ENCODE measurements at places on chromosomes 5 and 9.

- DNase-seq: peak; percentile 62
Measured at GRCh38 chr5:114055318-114056184, 306.3 kb upstream of the KCNN2 start.

DNA sequence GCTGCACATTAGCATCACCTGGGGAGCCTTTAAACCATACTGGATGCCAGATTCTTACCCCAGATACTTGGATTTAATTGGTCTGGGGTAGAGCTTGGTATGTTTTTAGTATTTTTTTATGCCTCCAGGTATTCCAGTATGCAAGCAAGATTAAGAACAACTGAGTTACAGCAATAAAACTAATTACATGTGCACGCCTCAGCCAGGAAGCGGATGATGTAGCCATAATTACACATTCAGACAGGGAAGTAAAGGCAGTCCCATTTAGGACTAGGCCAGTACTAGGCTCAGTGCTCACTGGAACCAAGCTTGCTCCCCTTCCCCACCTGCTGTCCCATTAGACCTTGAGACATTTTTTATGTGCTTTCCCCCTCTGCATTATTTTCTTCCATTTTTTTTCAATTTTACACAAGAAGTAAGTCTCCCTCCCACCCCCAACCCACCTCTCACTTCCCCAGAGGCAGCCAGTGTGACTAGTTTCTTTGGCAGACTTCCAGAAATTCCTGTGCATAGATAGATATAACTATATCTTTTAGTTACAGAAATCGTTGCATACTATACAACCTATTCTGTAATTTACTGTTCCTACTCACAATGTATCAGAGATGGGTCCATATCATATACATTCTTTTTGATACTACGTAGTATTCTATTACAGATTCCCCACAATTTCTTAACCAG, 7.1 kb upstream of the GNAQ start:
- peak; percentile 58 for DNase-seq

DNA sequence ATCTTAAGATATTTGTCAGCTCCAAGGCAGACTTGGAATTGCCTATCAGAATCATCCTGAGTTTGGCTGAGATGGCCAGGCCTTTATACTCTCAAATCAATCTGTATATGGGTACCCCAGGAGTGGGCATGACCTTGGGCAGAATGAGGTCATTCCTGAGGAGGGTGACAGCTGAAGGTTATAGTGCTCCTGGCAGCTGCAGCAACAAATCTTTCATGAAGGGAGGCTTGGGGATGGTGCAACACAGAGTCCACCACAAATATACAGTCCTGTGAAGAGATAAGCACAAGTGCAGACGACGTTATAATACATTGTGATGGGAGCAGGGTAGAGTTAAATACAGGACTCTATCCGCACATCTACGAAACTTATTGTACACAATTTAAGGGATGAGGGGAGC, 21.1 kb upstream of the TRIO start:
- no peak for DNase-seq

DNA sequence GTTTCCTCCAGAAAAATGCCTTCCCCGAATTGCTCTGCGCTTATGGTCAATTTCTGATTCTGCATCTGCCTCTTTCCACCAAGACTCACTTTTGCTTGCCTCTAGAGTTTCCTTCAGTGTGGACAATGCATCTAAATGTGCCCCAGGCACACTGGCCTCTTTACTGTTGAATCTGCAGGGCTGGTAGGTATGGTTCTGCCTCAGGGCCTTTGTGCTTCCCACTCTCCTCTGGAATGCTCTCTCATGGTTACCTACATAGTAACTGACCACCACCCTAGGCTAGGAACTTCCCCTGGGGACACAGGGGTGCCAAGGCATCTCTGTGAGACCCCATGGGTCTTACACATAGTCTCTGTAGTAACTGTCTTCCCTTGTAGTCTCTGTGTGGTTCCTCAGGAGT, 1258.6 kb downstream of the CDH12 start:
- no peak for DNase-seq

DNA sequence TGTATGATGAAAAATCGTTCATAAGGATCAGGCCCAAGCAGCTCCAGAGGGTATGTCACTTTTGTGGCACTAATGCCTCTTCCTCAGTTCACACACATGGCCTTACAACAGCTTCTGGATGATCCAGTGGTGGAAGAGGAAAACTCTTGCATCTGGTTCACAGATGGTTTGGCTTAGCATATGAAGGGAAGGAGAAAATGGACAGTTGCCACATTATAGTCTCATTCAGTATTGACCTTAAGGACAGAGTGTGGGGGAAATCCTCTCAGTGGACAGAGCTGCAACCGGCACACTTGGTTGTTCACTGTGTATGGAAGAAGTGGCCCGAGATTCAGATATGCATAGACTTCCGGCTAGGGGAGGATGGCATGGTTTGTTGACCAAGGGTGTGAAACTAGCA, 22.8 kb downstream of the C9orf57 start:
- DNase-seq: no peak

- peak; percentile 90 for DNase-seq
Measured at GRCh38 chr5:26942481-26942880, 95.9 kb downstream of the CDH9 start.

- DNase-seq: no peak
Measured at GRCh38 chr9:70566066-70566465, 151.6 kb upstream of the KLF9 start.

- DNase-seq: no peak
Measured at GRCh38 chr9:87840134-87840533, 42.5 kb upstream of the SPATA31E1 start.

- peak; percentile 82 for DNase-seq
Measured at GRCh38 chr5:157431544-157432200, 28.3 kb upstream of the NIPAL4 start.

GRCh38 chr5:103744159-103744558, 181.6 kb upstream of the NUDT12 start:
- DNase-seq: peak; percentile 81

- DNase-seq: no peak
Measured at GRCh38 chr5:123358751-123359150, 64.5 kb downstream of the CEP120 start.

- no peak for DNase-seq
Measured at GRCh38 chr9:109456811-109457210, 41.3 kb downstream of the PTPN3 start.

- DNase-seq: no peak
Measured at GRCh38 chr5:101717721-101718120, 578.4 kb downstream of the SLCO4C1 start.

DNA sequence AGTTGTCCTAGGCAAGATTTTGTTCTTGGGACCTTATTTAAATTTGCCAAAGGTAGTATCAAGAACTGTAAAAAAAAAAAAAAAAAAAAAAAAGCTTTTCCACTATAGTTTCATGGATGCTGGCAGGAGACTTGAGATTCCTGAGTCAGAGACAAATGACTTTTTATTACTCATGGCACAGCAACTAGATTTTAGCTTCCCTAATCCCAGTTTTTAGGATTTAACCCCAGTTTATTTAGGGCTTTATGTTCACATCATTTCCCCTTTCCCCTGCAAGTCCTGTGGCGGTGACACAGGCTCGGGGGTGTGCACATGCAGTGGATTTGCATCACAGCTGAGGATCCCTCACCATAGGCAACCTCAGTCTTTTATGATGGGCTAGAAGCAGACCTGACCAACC, 144.9 kb downstream of the GOLPH3 start:
- DNase-seq: no peak

DNA sequence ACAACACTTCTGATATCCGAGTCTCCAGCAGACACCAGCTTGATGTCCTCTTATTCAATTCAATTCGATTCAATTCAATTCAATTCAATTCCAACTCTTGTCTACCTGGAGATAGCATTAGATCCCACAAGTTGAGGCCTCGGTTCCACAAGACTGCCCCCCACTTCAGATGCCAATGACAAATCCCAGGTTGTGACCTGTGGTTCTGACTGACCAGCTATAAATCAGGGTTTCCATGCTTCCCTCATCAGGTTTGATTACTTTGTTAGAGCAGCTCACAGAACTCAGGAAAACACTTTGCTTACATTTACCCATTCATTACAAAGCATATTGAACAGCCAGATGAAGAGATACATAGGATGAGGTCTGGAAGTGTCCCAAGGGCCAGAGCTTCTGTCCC, 82.6 kb downstream of the ALDH7A1 start:
- DNase-seq: no peak

DNA sequence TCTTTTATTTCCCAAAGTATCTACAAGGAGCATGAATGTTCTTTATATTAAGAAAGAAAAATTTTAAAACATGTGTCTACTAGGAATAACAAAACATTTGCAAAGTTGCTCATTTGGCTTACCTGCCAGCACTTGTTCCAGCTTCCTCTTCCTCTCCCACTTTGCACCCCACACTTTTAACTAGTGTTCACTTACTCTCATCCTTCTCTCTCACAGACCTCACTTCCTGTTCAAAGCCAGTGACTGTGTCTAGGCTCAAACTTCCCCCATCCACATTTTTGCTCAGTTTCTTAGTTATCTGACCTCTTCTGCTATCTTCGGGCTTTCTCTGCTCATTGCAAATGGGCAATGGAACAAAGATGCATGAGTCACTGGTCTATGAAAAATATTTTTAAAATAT, 512.2 kb upstream of the ZNF462 start:
- no peak for DNase-seq

GRCh38 chr9:89884356-89885083, 279.7 kb downstream of the GADD45G start:
- DNase-seq: no peak

DNA sequence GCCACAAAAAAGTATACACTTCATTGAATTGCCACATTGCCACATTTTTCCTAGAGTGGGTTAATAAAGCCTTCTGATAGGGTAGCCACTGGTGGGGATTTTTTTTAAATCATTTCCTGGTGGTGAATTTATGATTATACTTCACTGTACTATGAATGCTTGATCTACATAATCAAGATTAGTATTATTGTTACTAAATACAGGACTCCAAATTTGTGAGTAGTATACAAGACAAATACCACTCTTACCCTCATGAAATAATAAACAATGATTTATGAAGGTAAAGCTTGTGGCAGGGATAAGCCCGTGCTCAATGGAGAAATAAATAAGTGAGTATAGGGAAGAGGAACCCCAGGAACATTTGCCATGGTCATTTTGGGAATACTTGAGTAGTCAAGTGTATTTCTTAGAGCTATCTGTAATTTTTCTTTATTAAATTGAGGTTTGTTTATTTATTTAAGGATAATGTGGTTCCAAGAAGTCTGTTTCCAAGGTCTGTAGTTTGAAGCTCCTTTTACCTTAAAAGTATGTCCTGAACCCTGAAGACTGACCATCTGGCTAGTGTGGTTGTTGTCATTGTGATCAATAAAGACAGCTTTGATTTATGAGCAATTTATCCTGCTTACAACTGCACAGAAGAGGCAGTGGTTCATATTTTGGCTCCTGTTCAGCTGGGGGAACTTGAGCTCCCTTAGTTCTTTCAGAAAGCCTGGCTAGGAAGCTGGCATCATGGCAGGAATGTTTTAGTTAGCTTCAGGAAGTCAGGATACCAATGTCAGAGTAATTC, 118.6 kb downstream of the ZSWIM6 start:
- DNase-seq: peak; percentile 54

DNA sequence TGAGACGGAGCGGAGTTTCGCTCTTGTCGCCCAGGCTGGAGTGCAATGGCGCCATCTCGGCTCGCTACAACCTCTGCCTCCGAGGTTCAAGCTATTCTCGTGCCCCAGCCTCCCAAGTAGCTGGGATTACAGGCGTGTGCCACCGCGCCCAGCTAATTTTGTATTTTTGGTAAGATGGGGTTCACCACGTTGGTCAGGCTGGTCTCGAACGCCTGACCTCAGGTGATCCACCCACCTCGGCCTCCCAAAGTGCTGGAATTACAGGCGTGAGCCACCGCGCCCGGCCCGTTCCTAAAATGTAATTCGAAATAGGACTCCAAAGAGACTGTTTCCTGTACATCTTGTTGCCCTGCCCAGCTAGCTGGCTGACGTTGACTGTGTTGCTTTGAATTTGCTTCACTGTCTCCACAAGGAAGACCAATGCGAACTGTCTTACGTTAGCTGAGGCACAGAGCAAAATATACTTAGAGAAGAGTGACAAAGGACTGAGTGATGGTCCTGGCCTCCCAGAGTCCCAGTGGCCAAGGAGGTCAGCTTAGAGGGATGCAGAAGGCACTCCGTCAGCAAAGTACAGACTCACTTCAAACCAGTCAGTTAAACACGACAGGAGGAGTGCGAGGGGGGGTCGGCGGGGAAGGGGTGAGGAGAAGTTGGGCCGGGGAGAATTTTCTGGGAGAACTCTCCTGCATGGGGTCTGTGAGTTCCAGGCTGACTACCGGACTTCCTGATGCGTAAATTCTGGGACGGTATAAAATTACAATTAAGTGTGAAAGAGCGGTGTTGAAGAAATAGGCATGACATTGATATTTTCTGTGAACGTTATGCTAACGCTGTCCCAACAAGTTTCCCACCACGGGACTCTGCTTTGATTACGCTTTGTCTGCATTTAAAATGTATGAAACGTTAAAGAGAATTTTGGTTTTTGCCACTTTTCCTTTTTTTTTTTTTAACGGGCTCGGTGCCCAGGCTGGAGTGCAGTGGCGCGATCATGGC, 6.8 kb upstream of the TRIM41 start:
- no peak for DNase-seq

GRCh38 chr9:88071331-88071730, 66.9 kb downstream of the SPATA31C2 start:
- no peak for DNase-seq

- DNase-seq: no peak
Measured at GRCh38 chr5:147479949-147480348, 29.9 kb downstream of the DPYSL3 start.

GRCh38 chr5:36535378-36535777, 71.0 kb upstream of the SLC1A3 start:
- DNase-seq: no peak

- no peak for DNase-seq
Measured at GRCh38 chr9:98804083-98804482, 3.4 kb upstream of the GALNT12 start.

- DNase-seq: peak; percentile 84
Measured at GRCh38 chr5:57887851-57888621, 405.4 kb upstream of the ACTBL2 start.

DNA sequence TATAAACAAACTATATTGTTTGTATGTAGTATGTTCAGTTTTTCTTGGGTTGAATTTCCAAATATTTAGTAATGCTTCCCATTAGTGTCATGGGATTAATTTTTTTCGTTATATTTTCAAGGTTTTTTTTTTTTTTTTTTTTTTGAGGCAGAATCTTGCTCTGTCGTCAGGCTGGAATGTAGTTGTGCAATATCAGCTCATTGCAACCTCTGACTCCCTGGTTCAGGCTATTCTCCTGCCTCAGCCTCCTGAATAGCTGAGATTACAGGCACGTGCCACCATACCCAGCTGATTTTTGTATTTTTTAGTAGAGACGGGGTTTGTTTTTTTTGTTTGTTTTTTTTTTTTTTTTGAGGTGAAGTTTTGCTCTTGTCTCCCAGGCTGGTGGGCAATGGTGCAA, 10.6 kb downstream of the DDX46 start:
- peak; percentile 89 for DNase-seq

- no peak for DNase-seq
Measured at GRCh38 chr5:56934325-56934724, 17.6 kb downstream of the MIER3 start.

All from choroid plexus epithelial cell (primary cell).